ENCODE measurements at places on chromosomes 2 and 18. TPM values are rescaled to one million over a fixed set of nuclear protein-coding genes. Genes with fewer than 3 reads are reported as not detected.

CAPN13 gene
- not detected for total RNA-seq

OTOS gene
- total RNA-seq, result not detected

HOXD8 gene
- 1.3 TPM for total RNA-seq

CXCR1 gene
- total RNA-seq, result 0.97 TPM

ASB18 gene
- 2.7 TPM for total RNA-seq

SCN9A gene
- 6.4 TPM for total RNA-seq

Data from left cardiac atrium (tissue), 4 donors.